Mesenteric fat pad (tissue), 1 donor: ENCODE measurements at places on chromosomes 13 and 19.
A peak's percentile ranks its signal among the peaks of the same experiment; 100 is the strongest.

- DNase-seq: no peak
Observed at GRCh38 chr13:80121038-80121437, 219.9 kb downstream of the SPRY2 start.

DNA sequence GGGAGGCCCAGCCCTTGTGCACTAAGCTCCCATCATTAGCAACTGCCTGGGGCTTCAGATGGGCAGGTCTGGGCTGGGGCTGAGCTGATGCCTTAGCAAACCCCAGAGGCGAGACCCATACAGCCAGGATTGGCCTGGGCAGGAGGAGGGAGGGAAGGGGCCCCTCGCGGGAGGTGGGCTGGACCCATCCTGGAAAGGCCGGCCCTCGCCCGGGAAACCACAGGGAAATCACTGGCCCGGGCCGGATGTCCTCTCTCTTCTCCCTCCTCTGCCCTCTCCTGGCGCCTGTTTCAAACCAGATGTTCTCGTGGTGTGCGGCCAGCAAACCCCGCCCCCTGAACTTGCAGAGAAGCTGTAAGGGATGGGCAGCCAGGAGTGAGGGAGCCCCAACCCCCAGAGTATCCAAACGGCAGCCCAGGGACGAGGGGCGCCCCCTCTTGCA, 43.1 kb downstream of the TMEM255B start:
- no peak for DNase-seq

DNA sequence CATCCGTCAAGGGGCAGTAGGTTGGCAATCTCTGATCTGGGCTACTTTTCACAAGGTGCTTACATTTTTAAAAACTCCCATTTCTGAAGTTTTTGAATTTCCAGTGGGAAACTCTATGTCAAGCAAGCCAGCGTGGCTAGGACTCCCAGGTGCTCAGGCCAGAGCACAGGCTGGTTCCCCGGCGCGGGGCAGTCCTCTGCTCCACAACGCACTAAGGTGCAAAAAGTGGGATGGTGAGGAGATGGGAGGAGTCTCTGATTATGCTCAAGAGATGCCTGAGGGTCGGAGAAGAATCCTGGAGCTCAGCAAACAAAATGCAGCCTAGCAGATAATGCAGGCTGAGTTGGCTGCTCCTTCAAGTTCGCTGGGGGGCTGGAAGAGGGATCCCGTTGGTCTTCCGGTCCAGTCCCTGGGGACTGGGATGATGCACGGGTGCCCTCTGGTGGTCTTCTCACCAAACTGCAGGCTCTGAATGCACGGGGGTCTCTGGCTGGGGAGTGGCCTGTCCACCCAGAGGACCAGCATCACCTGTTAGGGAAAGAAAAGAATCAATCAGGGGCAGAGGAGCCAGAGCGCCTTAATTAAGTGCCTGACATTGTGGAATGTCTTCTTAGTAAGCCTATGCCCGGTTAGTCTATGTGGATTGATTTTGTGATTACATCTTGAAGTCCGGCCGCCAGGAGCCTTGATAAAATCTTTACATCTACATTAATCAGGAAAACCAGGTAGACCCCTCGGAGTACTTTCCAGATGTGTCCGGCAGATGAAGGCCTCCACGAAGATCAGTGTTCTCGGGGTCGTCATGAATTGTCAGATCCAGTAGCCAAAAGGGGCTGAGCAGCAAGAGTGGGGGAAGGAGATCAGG, 244.4 kb upstream of the MAB21L1 start:
- peak; percentile 83 for DNase-seq

GRCh38 chr19:33468361-33469170, 53.0 kb downstream of the PEPD start:
- DNase-seq: peak; percentile 85

DNA sequence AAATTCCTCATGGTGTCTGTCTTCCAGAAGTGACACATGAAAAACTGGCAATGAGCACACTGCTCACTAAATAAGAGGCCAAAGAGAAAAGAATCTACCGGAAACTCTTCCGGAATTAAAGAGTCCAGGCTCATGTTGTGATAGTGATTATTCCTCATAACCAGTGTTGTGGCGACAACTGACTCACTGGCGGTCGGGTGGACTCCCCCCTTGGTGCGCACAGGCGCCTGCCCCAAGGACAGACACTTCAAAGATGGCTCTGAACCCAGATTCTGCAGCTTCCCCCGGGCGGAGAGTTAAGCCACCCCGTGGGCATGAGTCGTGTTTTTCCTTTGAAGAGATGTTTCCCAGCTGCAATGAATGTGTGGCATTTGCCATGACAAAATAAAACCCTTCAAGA, 10.3 kb downstream of the IL17D start:
- peak; percentile 86 for DNase-seq

DNA sequence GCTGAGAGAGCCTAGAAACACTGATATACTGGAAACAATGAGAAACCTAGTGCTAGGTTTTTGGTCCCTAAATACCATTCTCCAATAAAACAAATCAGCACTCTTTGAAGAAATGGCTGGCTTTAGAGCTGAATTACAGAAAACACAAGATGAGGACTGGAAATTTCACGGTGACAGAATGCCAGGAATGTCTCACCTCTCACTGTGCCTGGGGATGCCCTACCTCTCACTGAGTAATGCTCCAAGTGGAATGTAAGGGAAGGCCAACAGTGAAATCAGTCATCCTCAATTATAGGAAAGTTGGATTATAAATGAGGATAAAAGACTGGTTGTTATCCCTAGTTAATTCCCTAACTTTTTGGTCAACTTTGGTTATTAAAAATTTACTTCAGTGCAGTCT, 259.0 kb downstream of the NALCN start:
- DNase-seq: no peak

DNA sequence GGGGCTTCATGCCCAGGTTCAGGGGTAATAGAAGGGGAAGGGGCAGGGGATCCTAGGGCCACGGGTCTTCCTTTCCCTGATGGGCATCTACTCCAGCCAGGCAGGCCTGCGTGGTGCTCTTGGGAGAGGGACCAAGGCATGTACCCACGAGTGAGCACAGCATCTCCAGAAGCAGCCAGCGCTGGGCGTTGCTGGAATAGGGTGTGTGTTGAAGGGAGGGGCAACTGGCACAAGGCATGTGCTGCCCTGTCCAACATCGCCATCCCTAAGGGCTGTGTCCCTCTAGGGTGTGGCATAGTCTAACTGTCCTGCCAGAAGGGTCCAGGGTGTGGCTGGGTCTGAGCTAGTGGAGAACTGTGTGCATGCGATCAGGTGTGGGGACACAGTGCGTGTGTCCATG, 2.9 kb downstream of the NOTCH3 start:
- no peak for DNase-seq

DNA sequence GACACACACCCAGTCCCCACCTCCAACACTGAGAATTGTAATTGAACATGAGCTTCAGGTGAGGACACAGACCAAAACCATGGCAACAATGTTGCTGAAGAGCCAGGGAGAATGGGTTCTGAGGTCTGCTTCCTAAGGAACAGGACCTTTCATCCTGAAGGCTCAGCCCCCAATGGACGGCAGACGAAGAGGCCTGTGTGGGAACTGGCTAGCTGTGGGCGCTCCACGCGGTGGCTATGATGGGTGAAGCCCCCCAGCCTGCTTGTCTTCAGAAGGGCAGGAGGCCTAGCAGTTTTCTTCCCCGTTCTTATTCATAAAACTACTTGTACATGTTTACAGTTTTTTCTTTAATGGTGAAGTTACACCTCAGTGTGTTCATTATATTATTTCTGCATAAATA, 136.1 kb upstream of the SPACA7 start:
- no peak for DNase-seq

DNA sequence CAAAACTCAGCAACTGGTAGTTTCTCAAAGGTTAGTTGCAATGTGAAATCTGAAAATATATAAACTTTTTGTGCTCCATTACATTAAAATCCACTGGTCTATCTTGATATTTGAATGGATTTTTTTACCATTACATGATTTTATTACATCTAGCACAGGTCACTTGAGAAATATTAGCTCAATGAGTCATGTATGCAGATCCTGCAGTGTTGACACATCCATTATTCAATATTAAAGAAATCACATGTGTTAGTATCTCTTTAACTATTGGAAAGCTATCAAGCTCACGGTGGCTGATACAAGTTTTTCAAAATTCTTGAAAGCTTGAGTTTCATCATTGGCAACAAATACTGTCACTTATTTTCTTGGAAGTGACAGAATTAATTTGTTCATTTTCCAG, 373.9 kb upstream of the TSHZ3 start:
- no peak for DNase-seq

GRCh38 chr19:1285737-1286360, at the start of gene EFNA2:
EFNA2 (plus strand) TSS chr19:1285873; CDS start chr19:1286169, 296 bp downstream.
- no peak for DNase-seq

DNA sequence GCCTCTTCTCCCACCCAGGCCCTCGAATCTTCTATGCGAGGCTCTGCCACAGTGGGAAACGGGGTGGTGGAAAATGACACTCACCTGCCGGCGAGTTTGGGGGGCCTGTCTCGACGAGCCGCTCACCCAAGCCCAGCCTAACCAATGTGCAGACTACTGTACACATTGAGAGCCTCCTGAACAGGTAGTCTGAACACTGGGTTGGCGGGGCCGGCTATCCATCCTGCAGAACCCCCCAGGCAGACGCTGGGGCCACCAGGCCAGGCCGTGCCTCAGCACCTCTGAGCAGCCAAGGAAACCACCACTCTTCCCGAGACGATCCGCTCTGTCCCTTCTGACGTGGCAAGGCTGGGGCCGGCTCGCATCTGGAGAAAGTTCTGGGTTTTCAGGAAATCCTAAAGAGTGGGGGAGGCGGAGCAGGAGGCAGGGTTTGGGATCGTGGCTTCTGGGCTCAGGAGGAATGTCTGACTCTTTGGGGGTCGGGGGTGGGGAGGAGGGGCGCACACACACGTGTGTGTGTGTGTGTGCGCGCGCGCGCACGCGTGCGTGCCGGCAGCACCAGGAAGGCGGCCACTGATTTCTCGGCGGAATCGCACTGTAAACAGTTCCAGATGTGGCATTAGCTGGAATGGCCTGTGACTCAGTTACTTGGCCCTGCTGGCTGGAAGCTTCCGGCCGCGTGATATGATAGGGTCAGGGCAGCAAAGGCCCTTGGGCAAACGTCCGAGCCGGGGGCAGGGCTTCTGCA, 18.5 kb downstream of the TMED1 start:
- peak; percentile 88 for DNase-seq

DNA sequence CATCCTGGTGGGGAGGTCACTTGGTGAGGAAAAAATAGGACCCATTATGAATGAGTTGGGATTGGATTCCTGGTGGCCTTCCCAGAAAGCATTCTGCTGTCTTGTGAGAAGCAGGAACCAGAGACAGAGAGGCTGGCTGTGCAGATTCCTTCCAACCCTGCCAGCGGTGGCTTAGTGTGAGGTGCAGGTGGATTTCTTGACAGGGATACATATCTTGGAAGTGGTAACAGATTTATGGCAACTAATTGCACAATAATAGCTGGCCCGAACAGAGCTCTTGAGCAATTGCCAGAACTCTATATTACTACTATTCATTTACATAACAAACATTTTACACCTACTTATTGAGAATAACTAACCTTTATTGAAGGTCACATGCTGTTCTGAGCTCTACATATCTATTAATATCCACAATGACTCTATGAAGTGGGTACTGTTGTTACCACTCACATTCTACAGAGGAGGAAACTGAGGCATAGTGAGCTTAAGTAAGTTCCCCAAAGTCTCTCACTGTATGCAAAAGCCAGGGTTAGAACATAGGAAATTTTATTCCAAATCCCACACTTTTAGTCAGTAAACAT, 173.9 kb upstream of the SERP2 start:
- DNase-seq: no peak

GRCh38 chr13:41458187-41458760, 924 bp downstream of the RGCC start:
- DNase-seq: peak; percentile 90

- DNase-seq: no peak
Observed at GRCh38 chr13:80448725-80449124, 107.8 kb upstream of the SPRY2 start.

GRCh38 chr13:39536274-39536673, 66.7 kb downstream of the LHFPL6 start:
- DNase-seq: no peak

DNA sequence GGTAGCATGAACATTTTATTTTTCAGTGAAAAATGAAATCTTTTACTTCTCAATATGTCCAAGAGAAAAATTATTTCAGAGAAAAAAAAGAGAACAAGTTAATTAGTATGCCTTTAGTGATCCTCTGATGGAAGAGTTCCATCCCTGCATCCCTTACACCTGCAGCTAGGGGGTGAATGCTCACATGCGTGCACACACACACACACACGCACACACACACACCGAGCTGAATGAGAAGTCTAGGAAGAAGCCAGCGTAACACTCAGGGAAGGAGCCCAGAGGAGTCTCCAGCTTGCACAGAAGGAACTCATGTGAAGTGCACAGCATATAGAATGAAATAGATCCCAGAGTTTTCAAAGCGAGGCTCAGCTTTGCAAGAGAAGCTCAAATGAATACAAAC, 510.5 kb downstream of the IRS2 start:
- DNase-seq: no peak

DNA sequence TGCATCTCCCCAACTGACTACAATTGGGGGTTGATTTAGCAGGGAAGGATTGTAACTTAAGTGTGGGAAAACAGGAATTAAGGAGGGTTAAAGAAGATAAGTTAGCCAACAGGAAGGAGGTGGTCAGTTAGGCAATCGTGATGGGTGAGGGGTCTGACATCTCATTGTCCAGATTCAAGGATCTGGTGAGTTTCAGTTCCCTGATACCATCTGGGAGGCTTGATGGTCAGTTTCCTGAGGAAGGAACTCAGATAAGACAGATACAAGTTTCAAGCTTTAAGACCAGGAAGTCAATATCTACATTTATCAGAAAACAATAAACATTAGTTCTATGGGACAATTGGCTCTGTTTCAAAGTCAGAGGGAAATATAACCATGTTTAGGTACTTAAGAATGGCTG, 601.8 kb downstream of the SLITRK6 start:
- DNase-seq: no peak

DNA sequence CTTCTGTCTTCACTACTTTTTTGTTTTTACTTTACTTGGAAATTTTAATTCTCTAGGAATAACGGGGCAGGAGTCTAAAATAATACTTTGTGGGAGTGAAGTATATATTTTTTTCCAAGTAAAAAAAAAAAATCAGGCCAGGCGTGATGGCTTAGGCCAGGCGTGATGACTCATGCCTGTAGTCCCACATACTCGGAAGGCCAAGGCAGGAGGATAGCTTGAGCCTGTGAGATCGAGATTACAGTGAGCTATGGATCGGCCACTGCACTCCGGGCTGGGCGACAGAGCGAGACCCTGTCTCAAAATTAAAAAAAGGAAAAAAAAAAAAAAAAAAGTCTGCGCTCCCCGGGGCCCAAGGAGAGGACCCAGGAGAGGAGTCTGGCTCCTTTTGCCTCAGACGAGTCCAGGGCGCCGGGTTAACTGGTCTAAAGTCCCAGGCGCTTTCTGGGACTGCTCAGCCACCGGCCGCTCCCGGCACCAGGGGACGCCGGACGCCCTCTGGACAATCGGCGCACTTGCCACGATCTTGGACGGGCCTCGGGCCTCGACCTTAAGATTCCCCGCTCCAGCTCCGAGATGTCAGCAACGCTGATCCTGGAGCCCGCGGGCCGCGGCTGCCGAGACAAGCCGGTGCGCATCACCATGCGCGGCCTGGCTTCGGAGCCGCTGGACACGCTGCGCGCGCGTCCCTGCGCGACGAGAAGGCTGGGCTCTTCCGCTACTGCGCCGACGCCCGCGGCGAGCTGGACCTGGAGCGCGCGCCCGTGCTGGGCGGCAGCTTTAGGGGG, 2.7 kb upstream of the ZFP82 start:
- DNase-seq: no peak

- no peak for DNase-seq
Observed at GRCh38 chr19:56189785-56190184, 7.8 kb downstream of the ZSCAN5B start.
